ENCODE measurements at places on chromosomes 11 and 22.

DNA sequence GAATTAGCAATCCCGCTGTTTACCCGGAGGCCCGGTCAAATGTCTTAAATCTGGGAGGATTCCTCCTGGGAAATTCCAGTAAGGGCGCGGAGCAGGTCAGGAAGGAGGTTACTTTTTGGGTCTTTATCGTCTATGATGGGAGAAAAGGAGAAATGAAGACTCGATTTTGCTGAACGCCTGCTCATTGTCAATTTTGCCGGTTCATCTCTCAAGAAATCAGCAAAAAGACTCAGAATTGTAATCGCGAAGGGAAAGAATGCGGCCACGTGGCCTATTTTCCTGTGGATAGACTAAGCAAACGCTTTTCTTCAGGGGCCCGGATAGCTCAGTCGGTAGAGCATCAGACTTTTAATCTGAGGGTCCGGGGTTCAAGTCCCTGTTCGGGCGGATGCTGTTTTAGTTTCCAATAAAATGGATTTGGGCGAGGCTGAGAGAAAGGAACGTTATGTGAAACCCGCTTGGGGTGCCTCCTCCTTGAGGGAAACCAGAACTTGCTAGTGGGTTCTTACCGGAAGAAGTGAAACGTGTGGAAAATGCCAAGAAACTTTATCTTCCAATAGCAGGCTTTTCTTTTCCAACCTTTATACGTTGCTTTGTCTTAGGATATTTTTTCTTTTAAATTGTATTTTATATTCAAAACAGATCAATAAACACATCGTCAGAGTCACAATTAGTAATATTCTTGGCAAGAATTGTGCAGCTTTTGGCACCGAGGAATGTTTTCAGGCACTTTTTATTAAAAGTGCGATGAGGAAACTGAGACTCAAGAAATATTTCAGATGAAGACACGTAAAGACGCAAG, 45.0 kb downstream of the OR4D9 start:
- peak; percentile 92 for DNase-seq

DNA sequence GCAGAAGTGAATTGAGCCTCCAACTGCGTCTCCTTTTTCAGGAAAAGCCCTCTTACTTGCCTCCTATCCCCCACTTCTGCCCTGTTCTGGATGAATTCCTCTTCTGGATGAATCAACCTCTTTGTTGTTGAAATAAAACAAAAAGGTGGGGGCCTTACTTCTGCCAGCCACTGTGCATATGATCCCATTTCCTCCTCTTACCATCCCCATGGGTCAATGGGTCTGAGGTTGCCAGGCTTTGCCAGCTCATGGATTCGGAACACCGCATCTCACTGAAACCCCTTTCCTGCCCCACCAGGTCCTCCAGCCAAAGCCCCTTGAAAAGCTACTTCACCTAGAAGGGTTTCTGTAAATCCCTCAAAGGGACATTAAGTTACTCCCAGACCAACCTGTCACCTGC, 3.7 kb upstream of the CHST1 start:
- DNase-seq, result no peak

GRCh38 chr11:62075438-62075837, 48.4 kb upstream of the INCENP start:
- DNase-seq, result no peak

- DNase-seq, result no peak
These were observed 796.5 kb upstream of the LRRC4C start for GRCh38 chr11:42255906-42256305.

DNA sequence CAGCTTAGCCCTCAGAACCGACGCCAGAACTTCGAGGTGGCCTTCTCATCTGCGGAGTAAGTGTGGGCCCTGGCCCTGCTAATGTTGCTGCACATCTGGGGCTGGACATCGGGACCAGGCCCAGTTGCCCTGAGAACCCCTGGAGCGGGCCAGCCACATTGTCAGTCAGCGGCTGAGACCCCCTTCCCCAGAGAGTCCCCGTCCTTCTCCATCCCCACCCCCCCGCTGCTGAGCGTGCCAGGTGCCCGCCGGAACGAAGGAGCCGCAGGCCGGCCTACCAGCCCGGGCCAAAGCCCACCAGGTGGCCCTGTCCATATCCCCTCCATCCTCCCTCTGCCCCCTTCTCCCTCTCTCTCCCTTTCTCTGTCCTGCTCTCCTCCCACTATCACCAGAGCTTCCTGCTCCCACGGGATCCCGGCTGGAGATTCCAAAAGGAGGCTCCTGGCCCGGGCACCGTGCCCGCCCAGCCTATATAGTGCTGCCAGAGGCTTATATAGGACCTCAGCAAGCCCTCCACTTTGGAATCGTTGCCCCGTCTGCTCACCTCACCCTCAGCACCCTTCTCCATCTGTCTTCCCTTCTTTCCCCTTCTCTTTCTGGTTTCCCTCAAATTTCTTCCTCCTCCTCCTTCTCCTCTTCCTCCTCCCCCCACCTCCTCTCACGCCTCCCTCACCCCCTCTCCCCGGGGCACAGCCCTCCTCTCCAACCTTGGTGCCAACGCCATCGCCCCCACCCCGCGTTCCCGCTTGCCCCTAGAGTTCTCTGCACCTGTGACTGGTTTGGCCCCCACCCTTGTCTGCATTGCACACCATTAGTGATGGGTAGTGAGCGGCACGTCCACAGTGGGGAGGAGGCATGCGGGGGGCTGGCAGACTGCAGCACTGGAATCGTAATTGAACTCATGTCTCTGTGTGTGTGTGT, 7.3 kb downstream of the SELENOM start:
- no peak for DNase-seq

DNA sequence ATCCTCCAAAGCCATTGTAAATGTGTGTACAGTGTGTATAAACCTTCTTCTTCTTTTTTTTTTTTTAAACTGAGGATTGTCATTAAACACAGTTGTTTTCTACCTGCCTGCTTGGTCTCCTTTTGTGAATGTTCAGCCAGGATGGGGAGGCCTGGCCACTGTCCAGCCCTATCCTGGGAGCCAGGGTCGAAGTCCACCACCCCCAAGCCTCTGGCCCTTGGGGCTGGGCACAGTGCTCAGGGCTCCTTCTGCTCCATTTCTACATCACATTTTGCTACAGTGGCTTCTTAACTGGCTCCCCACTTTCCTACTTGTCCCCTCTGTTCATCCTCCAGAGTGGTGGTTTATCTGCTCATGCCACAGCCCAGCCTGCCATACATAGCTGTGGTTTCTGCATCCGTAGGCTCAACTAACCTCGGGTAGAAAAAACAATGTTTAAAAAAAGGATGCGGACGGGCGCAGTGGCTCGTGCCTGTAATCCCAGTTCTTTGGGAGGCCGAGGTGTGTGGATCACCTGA, 2.5 kb upstream of the SMARCB1 start:
- no peak for DNase-seq

GRCh38 chr11:112289588-112290492, 29.2 kb upstream of the PLET1 start:
- DNase-seq, result peak; percentile 52

GRCh38 chr11:29328961-29329441, 687.8 kb downstream of the KCNA4 start:
- DNase-seq, result peak; percentile 91

DNA sequence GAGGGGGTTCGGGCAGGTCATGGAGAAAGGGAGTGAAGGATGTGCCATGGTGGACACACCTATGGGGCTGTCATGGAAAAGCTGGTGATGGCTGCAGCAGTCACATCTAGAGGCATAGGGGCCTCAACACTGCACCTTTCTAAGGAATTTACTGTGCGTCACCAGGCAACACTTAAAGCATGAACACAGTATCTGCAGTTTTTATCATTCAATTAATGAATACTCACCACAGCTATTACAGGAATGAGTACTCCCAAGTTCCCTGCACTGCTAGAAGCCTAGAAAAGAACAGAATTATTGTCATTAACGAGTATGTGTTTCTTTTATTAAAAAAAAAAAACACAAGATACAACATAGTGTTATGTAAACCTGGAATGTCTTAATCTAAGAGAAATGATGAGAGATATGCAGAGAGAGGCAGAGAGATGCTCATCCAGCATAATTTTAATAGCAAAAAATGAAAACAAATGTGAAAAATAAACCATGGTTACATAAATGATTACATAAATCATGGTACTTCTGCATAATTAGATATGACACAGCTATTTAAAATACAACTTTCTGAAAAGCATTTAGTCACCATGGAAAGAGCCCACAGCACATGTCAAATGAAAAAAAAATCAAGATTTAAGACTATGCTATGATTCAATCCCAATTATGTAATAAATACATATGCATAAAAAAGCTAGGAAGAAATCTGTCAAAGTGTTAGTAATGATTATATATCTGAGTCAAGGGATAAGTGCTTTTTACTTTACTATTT, 19.2 kb downstream of the SERPIND1 start:
- DNase-seq, result peak; percentile 25

- no peak for DNase-seq
These were observed 23.5 kb downstream of the TP53AIP1 start for GRCh38 chr11:128919216-128919615.

DNA sequence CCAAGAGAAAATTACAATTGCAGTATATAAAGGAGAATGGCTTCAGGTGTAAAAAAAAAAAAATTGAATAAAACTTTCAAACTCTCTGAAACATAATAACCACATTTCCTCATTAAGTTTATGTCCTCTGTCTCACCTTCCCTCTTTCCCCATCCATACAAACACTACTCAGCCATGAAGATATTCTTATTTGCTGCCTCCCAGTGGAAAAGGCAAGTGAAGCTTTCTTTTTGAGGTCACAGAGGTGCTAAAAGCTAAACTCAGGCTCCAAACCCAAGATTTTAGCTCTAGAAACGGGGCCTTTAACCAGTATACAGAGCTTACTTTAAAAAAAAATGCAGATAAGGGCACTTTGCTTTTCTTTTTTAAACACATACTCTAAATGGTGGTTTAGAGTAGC, 1568.5 kb downstream of the FAM181B start:
- no peak for DNase-seq

DNA sequence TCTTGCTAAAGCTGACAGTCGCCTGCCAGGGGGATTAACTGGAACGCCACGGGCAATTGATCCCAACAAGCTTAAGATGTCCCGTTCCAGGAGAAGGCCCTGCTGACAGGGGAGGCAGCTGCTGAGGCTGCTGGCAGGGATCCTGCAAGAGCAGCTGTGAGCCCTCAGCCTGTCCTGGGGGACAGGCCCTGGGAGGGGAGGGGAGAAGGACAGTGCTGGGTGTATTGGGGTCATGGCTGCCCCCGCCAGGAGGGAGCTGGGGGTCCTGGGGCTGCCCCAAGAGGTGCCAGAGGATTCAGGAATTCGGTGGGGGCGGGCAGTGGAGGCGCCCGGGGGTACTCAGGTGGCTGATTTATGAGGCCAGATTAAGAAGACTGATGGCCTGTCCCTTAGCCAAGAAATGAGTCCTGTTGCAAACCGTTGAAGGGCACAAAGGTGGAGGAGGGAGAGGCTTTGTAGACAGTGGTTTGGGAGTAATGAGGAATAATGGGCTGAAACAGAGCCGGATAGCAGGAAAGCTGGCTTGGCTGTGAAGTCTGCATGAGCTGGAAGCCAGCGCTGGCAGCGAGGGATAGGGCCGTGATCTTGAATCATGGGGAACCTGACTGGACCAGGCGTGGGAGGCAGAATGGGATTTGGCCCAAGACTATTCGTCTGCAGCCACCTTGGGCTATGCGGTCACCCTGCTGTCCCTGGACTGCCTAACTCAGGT, 133.5 kb downstream of the CACNA1I start:
- peak; percentile 12 for DNase-seq

GRCh38 chr11:11477695-11478420, 124.8 kb upstream of the CSNK2A3 start:
- no peak for DNase-seq

DNA sequence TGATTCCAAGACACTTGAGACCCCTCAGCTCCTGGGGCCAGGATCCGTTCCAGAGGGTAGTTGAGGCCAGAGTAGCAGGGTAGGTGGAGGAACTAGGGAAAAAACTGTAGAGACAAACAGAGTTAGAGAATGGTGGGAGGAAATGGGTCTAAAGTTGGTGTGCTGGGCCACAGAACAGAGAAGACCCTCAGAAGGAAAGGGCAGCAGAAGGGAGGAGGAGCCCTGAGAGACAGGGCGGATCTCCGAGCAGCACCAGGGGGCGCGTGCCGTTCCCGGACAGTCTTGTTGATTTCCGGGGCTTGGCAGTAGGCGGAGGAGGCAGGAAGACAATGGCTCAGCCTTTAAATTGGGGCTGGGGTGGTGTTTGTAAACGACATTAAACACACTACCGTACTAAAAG, 2.4 kb upstream of the CECR2 start:
- DNase-seq, result no peak

Measured in fibroblast of the aortic adventitia (primary cell).